ENCODE measurements at places on chromosomes 1 and 21.

GRCh38 chr21:20883408-20883800 is 114.8 kb upstream of the NCAM2 start:
- DNase-seq = no peak

DNA sequence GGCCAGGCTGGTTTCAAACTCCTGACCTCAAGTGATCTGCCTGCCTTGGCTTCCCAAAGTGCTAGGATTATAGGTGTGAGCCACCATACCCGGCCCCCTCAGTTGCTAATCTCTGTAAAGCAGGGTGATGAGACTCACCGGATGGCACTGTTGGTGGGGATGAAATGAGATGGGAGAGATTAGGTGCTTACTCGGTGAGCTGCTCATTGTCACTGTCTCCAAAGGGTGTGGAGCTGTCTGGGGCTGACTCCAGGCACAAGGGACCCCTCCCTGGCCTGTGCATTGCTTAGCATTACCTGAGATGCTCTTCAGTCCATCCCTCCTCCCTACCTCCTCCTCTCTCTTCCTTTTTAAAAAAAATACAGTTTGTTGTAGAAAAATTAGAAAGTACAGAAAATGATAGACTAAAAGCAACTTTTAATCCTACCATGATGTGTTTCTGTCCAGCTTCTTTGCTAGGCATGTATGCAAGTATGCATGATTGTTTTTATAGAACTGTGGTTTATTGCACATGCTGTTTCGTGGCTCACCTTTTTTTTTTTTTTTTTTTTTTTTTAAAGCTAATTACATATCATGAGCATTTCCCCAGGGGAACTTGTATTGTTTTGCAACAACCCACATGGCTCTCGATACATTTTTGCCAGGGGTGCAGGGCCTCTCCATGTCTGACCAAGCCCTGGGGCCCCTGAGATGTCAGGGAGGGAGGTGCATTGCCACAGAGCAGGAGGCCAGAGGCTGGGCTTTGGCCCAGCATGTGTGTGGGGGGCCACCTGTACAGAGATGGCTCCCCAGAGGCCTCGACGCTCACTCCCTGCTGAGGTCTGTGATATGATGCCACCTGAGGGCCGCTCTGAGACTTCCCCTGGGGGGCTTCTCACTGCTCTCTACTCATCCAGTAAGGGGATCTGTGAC is 55.4 kb downstream of the ARHGEF10L start:
- peak; percentile 2 for DNase-seq

- DNase-seq = peak; percentile 38
Measured at GRCh38 chr1:169112241-169112640, 5.8 kb downstream of the ATP1B1 start.

DNA sequence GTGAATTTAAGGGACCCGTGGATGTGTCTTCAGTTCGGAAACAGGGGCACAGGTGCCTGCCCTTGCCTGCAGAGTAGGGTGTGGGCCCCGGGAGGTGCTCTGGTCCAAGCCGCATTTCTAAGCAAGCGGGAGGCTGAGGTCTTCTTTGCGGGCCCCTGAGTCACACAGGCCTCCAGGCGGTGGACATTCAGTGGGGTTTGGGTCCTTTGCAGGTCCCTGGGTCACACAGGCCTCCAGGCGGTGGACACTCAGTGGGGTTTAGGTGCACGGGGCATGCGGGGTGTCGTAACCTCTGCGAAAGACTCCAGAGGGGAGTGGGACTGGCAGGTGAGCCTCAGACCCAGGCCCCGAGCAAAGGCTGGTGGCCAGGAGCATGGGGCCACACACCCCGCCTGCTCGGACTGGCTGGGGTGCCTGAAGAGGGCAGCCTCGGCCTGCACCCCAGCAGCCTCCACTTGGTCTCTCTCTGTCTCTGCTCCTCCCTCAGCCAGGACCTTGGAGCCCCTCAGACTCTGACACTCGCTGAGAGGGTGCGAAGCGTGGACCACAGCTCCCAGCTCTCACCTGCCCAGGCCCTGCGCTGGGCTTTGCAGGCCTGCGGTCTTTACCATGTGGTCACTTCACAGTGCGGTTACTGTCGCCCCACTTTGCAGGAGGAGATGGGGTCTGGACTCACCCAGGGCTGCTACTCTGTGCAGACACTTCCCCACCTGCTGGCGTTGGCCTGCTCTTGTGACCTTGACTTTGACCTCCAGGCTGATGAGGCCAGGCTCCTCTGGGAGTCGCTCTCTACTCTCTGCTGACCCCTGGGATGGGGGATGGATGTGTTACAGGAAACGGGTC is 6.0 kb upstream of the AGPAT3 start:
- DNase-seq = no peak

- DNase-seq = no peak
Measured at GRCh38 chr1:47474278-47475193, 36.7 kb downstream of the FOXD2 start.

DNA sequence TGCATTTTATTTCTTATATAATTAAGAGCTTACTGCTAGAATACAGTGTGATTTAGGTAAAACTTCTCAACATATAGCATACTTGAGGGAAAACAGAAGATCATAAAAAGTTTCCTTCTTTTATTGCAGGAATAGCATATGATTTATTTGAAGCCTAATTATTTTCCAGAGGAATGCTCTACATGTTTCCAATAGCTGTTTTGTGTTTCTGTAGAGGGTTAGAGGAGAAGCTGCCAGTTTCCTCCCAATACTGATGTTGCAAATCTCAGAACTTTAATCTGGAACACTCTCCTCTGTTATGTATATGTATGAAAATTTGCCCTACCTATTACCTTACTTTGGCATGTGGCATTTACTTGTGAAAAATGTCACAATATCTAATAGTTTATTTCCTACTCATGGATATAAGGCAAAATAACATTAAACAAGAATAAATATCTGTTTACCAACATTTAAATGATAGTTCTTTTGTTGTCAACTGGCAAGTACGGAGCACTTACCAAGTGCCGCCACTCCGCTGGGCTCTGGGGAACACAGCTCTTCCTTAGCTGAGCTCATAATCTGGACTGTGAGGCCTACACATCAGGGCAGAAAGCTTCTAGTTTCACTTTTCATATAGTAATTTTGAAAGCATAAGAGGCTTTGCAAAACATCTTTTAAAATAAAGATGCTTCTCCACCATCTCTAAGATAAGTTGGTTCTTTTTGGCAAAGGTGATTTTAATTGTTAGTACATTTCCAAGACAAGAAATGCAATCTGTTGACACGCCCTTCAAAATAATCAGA is 239.8 kb upstream of the C1orf105 start:
- DNase-seq = no peak

DNA sequence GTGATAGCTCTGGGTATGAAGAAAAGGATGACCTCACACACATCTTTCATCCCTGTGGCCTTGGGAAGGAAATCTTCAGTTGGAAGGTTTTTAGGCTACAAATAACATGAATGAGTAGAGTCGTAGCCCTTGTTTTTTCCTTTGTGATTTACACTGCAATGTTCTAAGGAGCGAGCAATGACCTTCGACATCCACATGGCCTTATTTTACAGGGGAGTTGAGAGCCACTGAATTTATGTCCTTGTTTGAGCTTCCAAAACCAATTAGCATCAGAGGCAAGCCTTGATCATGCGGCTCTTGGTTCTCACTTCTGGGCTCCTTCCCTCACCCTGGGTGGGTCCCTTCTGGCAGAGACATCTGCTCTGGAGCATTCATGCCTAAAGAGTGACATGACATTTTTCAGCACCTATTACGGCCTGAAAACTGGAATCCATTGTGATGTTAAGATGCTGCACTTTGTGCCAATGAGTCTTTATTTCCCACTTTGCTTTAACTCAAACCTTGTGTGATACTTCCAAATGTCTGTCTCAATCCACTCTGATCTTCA is 70.5 kb upstream of the RUNX1 start:
- DNase-seq = no peak

DNA sequence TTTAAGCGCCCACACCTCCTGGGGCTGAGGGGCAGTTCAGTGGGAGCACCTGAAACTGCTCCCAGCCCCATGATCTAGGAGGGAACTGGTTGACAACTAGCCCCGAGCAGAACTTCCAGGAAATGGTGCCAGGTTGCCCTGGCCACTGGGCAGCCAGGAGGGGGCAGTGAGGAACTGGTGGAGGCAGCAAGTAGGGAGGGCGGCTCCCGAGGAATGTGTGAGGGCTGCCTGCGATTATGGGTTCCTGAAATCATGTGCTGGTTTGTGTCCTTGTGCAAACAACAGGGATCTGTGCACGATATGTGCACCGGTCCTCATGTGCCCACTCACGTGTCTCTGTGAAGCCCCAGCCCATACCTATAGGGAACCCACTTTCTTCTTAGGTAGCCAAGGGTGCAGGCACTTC is 9.9 kb downstream of the GPR3 start:
- DNase-seq = peak; percentile 69

DNA sequence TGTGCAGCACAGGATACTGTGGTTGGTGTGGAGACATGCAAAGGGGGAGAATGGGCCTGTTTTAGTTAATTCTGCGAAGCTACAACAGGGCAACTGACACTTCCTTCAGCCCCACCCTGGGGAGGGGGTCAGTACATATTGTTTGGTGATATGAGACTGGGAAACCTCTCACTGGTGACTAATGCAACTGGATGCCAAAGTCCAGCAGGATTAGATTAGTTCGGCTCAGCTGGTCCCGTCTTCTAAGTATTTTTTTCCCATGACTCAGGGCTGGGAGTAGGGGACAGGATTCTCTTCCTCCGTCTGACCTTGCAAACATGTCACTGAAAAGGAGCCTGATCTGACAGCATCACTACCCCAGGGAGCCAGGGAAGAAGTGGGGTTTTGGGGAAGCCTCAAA is 43.0 kb downstream of the PLXNA2 start:
- no peak for DNase-seq

DNA sequence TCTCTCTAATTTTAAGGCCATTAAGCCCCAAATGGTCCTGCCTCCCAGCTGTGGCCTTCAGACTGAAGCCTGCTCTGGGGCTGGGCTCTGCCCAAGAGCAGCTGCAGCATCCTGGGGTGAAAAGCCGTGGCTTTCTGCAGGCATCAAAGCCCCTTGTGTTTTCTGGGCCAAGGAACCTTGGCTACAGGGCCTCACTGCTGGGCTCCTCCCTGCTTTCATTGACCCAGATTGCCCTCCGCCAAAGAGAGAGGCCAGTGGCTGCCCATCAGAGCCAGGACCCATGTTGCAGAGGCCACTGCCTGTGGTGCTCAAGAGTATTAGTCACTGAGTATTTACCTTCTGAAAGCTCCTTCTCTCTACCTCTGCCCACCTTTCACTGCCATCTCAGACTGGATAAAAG is 1.6 kb downstream of the ZNF648 start:
- DNase-seq = no peak

DNA sequence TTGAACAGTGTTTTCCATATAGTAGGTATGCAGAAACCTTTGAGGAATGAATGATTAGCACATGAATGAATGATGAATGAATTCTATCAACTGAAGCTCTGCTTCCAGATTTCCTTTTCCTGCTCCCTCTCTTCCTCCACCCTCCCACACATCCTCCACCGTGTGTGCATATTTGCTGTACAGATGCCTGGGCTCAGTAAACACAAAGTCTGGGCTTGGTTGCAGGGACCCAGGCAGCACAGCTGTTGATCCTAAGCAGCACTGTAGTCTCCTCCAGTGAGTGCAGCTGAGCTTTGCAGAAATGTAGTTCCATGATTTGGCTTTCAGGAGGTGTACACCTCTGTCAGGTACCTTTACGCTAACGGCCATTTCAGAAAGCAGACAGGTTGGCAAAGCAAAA is 611.7 kb downstream of the NUF2 start:
- no peak for DNase-seq

- DNase-seq = no peak
Measured at GRCh38 chr21:28543975-28544374, 448.7 kb downstream of the LTN1 start.

DNA sequence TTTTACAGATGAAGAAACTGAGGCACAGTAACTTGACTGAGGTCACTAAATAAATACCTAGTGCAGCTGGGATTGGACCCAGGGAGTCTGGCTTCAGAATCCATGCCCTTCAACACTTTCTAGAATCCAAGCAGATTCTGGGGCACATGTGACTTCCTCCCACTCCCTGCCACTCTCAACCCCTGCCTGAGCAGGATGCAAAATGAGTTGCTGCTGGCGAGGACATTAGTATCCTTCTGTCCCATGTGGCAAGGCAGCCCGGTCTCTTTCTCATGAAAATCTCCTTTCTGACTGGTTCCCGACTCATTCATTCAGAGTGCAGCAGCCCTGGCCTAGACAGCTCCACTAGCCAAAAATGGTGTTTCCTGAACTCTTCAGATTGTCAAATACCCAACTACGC is 28.4 kb downstream of the TNNT2 start:
- no peak for DNase-seq

DNA sequence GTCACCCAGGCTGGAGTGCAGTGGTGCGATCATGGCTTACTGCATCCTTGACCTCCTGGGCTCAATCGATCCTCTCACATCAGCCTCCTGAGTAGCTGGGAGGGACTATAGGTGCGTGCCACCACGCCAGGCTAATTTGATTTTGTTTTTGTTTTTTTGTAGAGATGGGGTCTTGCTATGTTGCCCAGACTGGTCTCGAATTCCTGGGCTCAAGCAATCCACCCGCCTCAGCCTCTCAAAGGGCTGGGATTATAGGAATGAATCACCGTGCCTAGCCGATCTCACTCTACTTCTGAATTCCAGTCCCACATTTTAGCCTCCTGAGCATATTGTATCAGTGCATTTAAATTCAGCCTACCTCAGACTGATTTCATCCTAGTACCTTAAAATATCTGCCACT is 1.8 kb downstream of the CTXND2 start:
- no peak for DNase-seq

DNA sequence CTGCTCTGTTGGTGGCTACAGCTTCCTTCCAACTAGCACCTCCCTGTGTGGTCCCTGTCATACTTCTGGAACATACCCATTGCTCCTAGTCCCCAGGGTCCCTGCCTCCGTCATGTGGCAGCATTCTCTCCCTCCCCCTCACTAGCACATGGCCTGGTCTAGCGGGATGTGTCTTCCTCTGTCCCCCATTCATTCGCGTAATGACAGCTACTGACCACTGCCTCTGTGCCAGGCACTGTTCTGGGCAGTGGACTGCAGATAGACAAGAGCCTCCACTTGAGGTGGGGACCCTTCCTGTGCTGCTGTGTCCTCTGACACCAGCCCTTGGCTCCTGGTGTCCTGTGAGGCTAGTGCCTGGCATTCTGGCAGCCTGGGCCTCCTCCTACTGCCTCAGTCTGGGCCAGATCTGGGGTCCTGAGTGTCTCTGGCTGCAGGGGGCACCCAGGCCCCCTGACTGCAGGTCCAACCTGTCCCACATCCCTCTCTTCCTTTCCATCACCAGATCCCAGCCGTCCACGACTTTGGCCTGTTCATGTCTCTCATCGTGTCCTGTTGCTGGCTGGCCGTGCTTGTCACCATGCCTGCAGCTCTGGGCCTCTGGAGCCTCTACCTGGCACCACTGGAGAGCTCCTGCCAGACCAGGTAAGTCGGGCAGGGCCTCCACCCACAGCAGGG is 38.1 kb downstream of the DISP3 start:
- no peak for DNase-seq

DNA sequence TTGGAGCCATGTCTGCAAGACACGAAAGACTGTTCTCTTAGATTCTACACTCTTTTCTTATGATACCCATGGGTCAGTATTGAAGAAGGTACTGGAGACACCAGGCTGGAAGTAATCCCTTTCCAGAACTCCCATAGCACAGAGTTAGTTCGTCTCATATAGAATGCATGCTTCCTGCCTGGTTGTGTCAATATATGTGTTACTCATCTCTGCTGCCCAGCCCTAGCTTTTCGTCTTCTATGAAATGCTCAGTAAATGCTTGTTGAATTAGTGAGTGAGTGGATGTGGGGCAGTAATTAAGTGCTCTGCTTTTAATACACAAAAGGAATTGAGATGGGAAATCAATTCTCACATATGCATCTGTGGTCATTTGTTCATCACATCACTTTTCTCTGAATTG is 32.1 kb downstream of the ADCY10 start:
- no peak for DNase-seq

Data from GF-D8 (cell line).